CD4-positive, alpha-beta T cell treated with Interleukin-10 for 1 hour (primary cell): ENCODE measurements at places on chromosomes 6 and 20.

DNA sequence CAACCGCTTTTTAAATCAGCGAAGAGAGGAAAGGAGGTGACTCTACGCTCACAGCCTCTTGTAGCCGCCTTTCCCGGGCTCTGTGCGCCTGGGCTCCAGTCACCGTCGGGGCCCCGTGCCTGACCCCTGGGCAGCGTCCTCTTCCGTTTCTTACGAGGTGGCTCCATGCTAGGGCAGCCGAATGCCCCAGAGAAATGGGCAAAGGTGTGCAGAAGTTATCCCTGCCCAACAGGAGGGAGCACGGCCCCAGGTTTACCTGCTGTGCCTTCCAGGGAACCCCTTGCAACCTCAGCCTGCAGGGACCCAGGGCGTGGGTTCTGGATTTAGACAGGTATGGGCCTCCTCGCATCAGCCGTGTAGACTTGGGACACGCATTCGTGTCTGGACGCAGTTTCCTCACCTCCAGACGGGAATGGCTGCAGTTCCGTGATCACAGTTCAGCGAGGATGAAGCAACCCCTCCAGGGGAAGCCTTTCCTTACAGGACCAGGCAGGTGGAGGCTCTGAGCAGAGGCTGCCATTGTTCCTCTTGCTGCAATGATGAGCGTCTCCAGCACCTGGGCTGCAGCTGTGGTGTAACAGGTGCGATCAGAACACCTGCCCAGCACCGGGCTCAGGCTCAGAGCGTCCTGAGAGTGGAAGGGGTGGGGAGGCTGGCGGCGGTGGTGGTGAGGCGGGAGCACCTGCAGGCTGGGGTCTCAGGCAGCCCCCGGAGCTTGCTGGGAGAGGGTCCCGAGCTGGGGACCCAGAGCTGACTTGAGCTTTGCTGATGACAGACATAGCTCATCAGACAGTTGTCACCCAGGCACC lies 81.3 kb upstream of the BHLHE23 start:
- no peak for DNase-seq

DNA sequence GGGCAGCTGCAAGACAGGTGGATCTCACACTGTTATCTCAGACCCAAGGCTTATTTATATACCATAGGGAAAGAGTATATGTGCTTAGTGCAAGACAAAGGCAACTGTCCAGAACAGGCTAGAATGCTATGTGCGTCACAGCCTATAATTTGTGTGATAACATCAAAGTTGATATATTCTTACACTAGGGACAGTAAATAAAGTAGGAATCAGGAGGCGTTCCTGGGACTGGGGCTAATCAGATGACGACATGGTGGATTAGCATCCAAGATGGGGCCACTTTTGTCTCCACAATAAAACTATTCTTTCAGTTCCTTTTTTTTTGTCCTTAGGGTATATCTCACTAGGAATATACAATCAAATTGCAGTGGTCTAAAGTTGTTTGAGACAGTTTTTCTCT lies 54.9 kb upstream of the IER3 start:
- DNase-seq: no peak

DNA sequence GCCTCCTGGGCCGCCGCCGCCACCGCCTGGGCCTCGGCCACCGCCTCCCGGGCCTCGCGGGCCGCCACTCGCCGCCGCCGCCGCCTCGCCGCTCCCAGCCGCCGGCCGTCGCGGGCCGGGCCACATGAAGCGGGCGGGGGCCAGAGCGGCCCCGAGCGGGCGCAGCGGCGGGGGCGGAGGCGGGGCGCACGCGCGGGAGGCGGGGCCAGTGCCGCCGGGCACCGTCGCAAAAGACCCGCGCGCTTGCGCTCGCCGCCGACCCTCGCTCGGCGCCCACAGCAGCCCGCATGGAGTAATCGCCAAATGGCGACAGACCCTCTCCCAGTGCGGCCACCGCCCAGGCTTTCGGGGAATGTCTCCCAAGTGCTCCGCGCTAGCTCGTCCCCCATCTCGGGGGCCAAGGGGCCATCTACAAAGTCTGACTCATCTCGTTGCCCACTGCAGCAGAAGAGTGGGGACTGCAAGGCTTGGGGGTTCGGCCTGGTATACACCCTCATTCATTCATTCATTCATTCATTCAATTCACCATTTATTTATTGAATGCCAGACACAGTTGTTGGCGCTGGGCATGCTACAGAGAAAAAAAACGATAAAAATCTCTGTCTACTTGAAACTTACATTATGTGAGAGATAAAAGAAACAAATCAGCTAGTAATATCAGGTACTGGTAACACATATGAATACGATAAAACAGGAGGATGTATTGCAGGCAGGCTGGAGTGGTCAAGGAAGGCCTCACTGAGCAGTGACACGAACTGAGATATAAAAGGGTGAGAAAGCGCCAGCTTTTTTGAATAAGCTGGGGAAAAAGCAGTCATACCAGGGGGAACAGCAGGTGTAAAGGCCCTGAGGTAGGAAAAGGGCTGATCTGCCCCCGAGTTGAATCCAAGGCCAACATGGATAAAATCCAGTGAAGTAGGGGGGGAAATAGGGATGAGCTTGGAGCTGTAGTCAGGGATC lies at the start of gene B4GALT5:
Gene B4GALT5 (minus strand): TSS at position 126 of the 960 bp plus-strand sequence. CDS start 188 bp downstream, outside the sequence.
- peak; percentile 66 for DNase-seq

DNA sequence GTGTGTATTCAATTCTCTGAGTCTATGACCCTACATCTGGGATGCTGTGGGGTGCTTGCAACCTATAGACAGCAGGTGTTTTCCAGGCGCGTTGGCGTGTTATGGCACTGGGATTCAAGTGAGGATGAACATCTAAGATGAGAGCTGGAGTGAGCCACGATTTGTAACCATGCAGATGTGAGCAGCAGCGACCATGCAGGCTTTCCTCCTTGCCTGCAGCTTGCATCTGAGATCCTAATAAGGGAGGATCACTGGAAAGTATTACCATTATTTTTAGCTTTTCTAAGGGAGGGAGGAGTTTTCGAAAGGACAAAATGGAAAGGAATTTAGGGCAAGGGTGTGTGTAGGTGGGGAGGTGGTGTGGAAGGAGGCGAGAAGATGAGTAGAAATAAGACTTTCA lies 216.7 kb downstream of the ATXN1 start:
- DNase-seq: no peak

- DNase-seq: no peak
Measured at GRCh38 chr6:157908369-157909281, 73.0 kb upstream of the SYNJ2 start.

DNA sequence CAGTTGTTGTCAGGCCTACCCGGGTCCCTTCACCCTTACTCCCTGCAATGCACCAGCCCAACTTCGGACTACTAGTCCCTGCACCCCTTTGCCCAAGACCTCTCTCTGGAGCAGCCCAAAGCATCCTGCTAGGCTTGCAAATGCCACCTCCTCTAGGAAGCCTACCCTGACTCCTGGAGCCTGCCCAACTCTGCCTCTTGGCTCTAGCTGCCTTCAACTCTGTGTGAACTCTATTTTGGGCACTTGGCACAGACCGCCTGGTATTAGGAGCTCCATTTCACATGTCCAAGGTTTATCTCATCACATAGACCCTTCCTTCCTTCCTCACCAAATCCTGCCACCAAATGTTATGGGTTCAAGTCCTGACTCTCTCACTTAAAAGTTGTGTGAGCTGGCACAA lies 80.6 kb downstream of the MDGA1 start:
- no peak for DNase-seq

DNA sequence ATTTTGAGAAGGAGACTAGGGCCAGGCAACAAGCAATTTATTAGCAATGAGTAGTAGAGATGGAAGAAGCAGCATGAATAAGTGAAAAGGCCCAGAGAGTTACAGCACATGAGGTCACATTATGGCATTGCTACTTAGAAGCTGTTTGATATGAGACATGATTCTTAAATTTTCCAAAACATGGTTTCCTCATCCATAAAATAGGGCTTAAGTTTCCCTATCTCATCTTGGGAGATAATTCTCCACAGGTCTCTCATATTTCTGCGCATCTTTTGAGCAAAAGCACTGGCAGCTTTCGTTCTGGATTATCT lies 656.1 kb downstream of the EPHA7 start:
- DNase-seq: no peak

GRCh38 chr20:18254615-18255014 lies 33.7 kb upstream of the ZNF133 start:
- no peak for DNase-seq

DNA sequence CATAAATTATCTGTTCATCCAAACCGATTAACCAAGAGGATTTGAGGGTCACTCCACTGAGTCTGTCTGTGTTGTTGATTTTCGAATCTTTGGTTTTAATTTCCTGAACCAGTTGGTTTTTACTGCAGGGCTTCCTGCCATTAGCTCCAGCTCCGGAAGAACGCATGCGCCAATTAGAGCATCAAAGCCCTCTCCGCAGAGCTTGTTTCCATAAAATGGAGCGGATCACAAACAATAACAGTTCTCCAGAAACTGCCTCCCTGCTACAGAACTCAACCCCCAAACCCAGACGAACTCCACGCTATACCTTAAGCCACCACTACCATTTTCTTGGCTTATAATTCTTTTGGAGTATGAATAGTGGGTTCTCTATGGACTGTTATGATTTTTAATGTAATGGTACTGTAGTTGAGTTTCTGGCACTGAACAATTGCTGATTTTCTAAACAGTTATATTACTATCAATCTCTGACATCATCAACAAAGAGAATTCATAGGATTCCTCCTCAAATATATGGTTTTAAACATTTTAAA lies 13.8 kb downstream of the TFAP2A start:
- DNase-seq: no peak

DNA sequence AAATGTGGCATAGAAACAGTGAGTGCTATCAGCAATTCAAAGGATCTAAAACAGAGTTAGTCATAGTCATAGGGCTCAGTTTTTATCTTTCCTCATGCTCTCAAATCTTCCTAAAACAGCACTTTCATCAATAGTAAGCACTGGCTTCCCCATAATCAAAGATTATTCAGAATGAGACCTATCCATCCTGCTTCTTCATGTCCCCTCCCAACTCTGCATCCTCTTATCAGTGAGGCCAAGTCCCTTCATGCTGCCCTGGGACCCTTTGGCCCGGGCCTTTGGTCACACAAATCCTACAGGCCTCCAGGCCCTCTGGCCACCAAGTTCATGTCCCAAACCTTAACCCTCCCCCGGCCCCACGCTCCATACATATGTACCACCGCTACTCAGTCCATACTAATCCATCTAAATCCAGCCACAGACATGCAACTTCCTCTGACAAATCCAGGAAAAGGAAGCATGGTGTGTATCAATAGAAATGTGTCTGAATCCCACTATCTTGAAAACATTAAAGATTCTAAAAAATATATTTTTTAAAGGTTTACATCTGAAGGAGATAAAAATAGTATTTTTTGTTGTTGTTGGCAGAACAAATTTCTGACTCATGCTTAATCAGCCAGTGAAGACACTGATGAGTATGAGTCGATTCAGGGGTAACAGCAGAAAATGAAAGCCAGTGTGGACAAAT lies 143.5 kb downstream of the PDE7B start:
- DNase-seq: no peak

DNA sequence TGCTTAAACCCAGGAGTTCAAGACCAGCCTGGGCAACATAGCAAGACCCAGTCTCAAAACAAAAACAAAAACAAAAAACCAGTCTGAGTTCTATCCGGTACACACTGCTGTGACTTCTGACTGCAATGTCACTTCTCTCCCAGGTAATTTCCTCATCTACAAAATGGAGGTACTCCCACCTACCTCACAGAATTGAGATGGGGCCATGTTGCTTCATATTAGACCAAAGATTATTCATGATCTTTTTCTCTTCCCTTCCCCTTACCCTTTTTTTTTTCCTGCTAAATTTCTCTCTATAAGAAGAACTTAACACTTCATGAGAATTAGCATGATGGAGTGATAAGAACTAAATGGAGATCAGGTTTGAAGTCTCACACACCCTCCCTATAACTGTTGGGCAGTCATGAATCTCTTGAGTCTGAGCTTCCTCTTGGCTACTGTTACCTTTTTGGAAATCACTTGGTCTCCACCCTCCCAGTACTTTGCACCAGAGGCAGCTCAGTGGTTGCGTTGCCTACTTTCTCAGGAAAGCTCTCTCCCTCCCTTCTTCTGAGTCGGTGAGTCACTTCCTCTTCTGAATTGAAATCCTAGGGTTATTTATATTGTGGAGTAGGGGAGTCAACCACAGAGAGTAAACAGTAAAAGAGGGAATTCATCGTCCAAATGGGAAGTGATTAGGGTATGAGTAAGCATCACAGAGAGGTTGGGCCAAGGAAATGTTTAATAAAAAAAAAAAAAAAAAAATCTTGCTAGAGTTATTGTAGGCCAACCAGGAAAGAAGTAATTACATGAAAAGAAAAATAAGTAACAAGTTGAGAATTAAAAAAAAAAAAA lies 59.9 kb upstream of the MAP7 start:
- DNase-seq: no peak

DNA sequence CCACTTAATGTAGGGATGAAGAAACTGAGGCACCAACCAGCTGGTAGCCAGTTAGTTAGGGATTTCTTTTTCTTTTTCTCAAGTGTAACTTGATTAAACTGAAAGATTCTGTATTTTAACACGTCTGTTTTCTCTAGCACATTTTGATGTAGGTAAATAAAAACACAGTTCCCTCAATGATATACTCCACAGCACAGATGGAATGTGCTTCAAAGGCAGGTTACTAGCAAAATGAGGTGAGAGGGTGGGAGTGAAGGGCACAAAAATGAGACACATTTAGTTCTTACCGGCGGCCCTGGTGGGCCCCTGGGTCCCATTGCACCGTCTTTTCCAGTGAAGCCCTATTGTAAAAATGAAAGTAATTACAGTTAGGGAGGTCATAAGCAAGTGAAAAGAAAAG lies 108.9 kb downstream of the COL12A1 start:
- DNase-seq: no peak

DNA sequence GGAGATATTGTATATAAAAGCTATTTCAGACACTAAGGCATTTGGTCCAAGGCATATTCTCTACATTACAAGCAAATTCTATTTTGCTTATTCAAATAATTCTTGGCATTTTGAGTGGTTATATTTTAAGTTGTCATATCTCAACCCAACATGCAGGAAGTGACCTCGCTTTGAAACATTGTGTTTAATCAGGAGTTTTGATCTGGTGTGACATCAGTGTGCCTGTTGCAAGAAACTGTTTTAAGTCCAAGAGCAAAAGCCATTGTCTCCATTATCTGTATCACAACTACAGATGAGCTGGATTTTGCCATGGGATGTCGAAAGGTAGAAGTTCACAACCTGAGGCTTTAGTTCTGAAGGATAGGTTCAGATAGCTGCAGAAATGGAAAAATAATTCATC lies 509.9 kb upstream of the ID4 start:
- no peak for DNase-seq

DNA sequence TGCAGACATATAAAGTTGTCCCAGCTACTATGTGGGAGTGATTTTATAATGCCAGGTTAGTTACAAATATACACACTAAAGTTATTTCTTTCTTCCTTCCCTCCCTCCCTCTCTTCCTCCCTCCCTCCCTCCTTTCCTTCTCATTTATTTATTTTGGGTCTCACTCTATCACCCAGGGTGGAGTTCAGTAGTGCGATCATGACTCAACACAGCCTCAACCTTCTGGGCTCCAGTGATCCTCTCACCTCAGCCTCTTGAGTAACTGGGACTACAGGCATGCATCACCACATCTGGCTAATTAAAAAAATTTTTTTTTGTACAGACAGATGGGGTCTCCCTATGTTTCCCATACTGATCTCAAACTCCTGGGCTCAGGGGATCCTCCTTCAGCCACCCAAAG lies 59.2 kb downstream of the PHF20 start:
- no peak for DNase-seq

- no peak for DNase-seq
Measured at GRCh38 chr6:81865712-81866111, 113.2 kb upstream of the TENT5A start.

GRCh38 chr6:3882431-3882830 lies 33.3 kb downstream of the FAM50B start:
- no peak for DNase-seq

- DNase-seq: no peak
Measured at GRCh38 chr6:132199343-132199742, 201.9 kb downstream of the MOXD1 start.

- no peak for DNase-seq
Measured at GRCh38 chr20:9592419-9592818, 78.0 kb downstream of the LAMP5 start.
